ENCODE measurements at places on chromosomes 5 and 9.
A peak's percentile ranks its signal among the peaks of the same experiment; 100 is the strongest.

DNA sequence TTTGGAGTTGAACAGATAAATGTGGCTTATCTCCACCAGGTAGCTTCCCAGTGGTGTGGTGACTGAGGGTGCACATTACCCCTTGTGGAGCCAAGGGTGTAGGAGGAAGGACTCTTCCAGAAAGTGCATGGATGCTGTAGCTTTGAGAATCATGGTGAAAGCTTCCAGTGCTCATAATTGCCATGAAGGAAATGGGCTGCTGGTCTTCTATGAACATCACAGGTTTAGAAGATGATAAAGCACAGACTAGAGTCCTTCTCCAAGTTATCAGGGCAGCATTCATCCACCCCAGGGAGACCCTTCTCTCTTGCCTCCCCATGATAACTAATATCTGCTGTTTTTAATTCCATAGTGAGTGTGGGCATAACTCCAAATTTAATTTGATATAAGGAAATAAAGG lies 93.4 kb upstream of the CHD1 start:
- DNase-seq: no peak

GRCh38 chr9:14372437-14373335 lies 58.7 kb upstream of the NFIB start:
- no peak for DNase-seq

GRCh38 chr5:160342413-160342941 lies 27.9 kb downstream of the C1QTNF2 start:
- DNase-seq: no peak

GRCh38 chr5:83925955-83926337 lies 205.3 kb upstream of the HAPLN1 start:
- no peak for DNase-seq

DNA sequence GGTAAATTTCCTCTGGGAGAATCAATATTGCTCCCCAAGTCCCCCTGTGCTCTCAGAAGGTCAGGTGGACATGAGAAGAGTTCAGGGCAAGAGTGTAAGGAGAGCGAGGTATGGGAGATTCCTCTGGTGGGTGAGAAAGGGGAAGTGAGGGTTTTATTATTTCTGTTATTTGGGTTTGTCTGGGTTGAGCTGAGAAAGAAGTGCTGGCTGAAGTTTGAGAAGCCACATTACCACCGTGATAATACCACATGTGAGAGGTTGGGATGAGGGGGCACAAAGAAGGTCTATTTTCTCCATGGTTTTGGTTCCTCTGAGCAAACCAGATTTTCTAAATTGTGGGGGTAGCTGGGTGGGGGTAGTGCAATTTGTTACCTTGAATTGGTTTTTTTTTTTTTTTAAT lies 350.4 kb downstream of the OSTF1 start:
- no peak for DNase-seq

DNA sequence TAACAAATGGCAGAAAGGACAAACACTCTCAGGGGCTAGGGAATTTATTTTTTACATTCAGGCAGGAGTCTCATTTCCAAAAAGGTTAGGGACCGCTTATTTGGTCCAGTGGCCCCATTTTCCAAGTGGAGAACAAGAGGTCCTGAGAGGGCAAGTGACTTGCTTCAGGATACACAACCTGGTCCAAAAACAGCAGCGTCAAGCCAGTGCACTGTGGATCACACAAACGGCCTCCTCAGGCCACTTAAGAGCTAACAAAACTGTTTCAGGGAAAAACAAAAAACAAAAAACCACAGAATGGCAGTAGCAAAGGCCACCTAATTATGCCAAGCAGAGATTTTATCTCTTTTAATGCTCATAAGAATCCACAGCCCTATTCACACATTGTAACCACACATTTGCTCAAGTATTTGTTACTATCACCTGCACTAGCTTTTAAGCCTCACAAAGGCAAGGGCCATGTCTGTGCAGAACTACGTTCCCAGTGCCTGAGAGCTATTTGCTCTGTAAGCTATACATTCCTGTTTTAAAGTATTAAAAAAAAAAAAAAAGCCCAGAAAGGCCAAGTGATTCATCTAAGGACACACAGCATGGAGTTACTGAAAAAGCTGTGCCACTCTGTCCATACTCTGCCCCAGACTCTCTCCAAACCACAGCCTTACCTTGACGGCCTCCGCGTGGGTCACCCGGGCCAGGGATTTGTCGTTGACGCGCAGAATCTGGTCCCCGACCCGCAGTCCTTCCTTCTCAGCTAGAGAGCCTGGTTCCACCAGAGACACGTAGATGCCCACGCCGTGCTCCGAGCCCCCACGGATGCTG lies 1.5 kb downstream of the WHRN start:
- DNase-seq: no peak

DNA sequence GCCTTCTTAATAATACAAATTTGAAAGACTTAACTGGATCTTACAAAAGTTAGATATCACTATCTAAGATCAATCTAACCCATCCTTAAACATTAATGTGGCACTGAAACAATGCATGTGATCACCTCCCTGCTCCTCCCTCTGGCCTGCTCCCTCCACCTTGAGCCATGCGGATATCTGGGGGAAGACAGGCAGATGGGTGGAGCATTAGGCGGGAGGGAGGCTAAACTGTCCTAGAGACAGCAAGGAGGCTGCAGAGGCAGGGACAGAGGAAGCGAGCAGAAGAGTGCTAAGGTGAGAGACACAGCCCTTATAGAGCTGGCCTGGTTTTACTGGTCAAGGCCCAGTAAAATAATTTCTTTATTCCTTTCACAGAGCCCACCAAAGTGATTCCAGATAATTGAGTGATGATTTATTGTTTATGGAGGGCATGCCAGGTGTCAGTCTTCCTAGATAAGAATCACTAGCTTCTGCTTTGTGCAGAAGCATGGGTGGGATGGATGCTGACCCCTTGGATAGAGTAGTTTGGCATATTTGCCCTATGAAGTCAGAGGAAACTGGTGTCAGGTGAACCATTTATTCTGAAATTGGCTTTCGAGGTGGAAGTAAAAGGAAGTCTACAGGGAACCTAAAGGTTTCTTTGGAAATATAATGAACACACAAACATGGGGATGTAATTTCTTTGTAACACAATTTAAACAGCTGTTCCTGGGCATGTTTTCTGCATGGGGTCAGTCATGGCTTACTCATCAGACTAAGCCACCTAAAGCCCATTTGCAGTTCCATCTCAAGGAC lies 188.3 kb downstream of the GNAQ start:
- DNase-seq: no peak

GRCh38 chr9:6428940-6429889 lies 16.2 kb downstream of the UHRF2 start:
- no peak for DNase-seq

DNA sequence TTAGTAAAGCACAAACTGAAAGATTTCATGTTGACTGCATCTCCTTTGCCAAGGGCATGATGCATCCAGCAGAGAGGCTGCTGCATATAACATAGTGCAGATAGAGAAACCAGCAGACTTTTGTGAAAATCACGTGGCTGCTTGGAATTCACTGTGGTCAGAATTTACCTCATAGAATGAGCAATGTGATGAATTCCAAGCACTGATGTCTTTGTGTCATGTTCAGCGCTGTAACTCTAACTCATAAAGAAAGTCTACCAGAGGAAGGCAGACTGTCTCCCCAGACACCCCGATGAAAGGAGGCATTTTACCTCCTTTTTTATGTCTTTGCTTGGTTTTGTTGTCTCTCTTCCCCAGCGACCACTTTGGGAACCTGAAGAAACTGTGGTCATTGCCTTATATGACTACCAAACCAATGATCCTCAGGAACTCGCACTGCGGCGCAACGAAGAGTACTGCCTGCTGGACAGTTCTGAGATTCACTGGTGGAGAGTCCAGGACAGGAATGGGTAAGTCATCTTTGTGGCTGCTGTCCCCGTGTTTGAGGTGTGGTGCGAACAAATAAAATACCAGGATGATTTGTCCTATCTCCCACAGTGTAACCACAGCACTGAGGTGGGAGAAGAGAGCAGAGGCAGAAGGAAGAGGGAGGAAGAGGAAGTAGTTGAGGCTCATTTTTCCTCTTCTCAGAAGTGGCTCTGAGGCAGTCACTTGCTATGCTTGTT lies 42.0 kb downstream of the ITK start:
- DNase-seq: no peak

DNA sequence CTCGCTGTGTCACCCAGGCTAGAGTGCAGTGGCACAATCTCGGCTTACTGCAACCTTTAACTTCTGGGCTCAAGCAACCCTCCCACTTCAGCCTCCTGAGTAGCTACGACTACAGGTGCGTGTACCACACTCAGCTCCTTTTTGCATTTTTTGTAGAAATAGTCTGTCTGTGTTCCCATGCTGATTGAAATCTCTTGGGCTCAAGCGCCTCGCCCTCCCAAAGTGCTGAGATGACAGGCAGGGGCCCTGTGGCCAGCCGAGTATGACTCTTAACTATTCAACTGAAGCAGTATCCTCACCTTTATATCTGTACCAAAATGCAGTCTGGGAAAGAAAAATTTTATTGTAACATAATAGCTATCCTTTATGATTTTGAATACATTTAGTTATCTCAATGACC lies 12.2 kb upstream of the NIM1K start:
- DNase-seq: no peak

DNA sequence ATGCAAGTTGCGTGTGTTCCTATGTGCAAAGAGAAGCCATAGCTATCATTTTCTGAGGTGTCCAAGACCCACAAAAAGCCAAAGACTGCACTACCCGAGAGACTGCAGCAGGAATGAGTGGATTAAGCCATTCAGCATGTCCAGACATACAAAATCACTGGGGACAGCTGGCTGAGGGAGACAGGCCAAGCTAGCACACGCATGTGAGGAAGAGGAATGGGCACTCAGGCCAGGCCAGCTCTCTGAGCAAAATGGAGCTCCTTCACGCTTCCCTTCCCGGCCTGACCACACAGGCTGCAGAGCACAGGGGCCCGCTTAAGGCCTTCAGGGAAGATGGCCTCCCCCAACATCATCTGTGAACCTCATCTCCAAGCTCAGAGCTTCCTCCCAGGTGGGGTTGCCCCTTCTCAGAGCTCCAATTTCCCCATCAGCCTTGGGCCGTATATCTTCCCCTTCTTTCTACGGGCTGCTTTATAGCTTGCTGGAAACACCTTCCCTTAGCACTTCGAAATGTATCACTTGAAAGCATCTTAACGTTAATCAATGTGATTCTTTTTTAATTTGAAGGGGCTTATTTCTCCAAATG lies 8.4 kb downstream of the DCANP1 start:
- no peak for DNase-seq

DNA sequence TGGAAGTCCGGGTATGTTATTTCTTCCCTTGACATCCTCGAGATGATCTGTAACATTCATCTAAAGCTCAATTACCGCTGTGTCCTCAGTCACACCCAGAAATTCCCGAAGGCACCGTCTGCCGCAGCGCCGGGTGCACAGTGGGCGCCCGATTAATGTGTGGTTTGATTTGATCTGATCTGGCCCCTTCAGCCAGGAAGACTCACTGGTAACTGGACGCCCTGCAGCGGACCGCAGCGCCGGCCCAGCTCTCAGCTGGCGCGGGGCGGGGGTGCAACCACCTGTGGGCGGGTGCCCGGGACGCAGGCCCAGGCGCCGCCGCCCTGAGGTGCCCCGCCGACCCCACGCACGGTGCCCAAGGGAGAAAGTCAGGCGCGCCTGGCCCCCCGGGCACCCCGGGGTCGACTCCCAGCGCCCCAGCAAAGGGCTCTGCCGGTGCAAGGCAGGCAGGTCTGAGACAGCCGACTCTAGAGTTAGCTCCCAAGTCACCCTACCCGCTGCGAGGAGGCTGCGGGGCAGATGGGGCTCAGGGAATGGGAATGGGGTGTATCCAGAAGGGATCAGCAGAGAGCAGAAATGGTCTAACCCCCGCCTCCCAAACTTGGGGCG lies 1.7 kb downstream of the EPB41L4B start:
- DNase-seq: no peak

DNA sequence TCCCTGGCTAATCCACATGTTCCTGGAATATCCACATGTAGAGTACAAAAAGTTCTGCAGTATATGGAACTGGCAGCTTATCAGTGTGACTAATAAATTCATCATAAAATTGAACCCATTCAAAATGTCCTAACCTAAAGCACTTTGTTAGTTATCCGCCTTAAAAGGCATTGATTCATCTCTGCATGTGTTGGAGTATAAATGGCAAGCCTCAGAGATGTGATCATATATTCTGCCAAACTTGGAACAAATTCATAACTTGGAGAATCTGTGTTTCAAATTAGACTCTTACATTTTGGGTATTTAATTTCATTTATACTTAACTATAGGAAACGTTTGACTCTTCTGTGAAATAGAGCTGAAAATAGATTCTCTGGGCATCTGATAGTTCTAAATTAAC lies 25.2 kb upstream of the NREP start:
- DNase-seq: no peak

- peak; percentile 43 for DNase-seq
Measured at GRCh38 chr9:74496819-74497747, at the start of gene RORB. RORB (plus strand) TSS chr9:74497335; CDS start chr9:74497977, 642 bp downstream.

DNA sequence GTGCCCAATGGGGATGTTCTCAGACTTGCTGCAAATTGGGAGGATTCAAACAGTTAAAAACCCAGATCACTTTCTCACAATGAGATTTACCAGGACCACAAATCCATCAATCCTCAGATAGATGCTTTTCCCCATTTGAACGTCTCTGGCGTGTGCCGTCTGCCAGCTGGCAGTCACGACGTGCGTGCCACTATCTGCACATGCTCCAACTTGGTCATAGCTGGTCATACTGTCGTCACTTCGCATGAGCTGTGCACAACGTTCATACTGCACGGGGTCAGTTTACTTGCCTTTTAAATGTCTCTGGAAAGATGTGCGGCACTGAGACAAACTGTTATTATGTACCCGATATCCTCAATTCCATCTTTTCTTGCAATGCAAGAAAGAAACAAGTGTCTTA lies 118.3 kb upstream of the RAPGEF1 start:
- no peak for DNase-seq

- no peak for DNase-seq
Measured at GRCh38 chr9:132014218-132014805, 65.4 kb downstream of the MED27 start.

GRCh38 chr9:135665795-135666189 lies 2.7 kb downstream of the LCN9 start:
- DNase-seq: peak; percentile 13

DNA sequence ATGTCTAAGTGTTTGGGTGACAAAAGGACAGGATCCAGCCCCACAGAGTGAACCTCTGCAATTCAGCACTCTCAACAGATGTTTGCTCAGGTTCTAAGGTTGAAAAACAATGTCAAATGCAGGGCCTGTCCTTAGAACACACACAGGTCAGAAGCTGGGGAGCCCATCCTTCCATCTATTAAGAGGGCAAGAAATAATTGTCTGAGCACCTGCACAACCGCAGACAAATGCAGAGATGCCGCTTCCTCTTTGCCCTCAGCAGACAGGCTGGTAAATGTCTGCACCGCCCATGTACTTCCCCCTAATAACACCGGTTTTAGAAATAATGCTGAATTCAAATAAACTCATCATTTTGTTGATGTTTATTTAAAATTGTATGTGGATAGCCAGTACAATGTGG lies 414.5 kb upstream of the ADAMTS16 start:
- no peak for DNase-seq

DNA sequence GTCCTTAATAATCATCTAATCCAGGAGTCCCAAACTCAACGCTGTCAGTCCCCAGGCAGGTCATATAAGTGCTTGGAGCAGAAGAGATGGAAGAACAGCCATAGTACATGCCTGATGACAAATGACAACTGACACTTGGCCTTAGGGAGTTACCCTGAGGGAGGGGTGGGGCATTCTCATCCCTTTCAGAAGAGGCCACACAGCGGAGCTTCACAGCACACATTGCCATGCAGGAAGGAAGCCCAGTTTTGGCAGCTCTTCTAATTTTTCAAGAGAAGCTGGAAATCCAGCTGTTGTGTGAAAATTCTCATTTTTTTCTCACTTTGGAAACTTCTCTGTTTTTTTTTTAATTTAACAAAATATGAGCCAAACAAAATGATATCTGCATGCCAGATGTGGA lies 89.0 kb downstream of the ASTN2 start:
- DNase-seq: no peak

GRCh38 chr5:89120719-89121118 lies 237.7 kb upstream of the MEF2C start:
- DNase-seq: no peak
